ENCODE measurements at places on chromosomes 3 and 15. TPM values are rescaled to one million over a fixed set of nuclear protein-coding genes. Genes with fewer than 3 reads are reported as not detected.

The GPR176 gene
- polyA plus RNA-seq: 3.5 TPM

The CLDN11 gene
- 1.5 TPM for polyA plus RNA-seq

The CPEB1 gene
- polyA plus RNA-seq: 0.64 TPM

DNA sequence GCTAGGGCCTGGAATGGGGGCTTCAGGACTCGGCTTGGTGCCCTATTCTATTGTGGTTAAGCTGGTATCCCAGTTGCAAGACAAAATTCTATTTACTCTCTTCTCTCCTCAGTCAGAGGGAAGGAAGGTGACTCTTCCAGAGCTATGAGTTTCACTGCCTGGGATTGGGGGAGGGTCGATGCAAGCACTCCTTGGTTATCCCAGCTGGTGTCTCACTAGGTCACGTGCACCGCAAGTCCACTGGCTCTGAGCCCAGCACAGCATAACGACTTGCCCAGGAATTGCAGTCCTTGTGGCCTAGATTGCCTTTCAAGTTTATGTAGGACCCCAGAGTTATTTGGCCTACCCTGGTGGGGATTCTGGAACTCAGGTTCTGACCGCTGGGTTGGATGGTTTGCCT is 958.8 kb downstream of the IGSF11 start:
- H3K36me3 ChIP-seq: no peaks in the 10 kb centered on the region
- no peak for DNase-seq
- H3K27ac ChIP-seq: no peak overlapping the region
- no peak overlapping the region for H3K4me3 ChIP-seq
- no peaks in the 10 kb centered on the region for H3K4me1 ChIP-seq

The PARP6 gene
- polyA plus RNA-seq: 125 TPM

DNA sequence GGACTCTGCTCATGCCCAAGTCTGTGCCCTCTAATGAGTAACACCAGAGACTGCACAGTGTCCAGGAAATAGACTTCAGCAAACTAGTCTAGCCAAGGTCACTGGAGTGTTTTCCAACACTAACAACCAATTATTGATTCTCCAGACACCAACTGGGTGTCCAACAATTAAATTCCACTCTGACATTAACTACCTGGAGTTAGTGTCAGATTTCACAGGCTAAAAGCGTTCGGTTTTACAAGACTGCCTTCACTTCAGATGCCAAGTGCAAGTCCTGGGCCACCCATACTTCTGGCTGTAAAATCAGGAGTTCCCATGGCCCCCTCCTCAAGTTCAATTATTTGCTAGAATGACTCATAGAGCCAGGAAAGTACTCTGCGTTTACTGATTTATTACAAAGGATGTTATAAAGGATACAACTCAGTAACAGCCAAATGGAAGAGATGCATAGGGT is 20.8 kb upstream of the CFAP161 start:
- H3K36me3 ChIP-seq: no peaks in the 10 kb centered on the region
- no peak overlapping the region for H3K27ac ChIP-seq
- no peaks in the 10 kb centered on the region for H3K4me1 ChIP-seq
- DNase-seq: no peak
- peaks cover 4% of the 10 kb centered on the region for H3K27me3 ChIP-seq

DNA sequence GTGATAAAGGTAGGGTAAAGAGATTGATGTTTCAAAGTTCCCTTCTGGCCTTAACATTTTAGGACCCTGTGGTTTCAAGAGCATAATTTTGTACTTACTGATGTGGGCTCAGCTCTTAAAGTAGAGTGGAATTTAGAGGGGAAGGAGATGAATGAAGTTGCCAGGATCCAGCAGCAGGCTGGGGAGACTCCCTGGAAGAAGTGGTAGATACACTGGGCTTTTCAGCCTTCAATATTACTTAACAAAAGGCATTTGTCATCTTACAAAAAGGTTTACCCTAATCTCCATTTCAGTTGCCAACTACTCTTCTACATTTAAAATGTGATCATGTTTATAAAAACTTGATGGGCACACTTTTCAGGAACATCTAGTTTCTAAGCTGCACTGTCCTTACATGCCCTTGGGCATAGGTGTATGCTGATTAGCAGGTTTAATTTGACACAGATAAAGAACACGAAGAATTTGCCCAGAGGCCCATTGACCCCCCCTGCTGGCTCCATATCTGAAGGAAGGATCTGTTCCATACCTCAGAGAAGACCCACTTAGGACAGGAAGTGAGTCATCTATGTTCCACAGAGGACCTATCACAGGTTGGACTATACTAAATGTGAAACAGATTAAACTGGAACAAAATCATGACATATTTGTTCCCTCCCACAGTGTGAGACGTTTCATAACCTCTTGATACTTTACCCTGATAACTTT is 93.0 kb upstream of the LPP start:
- H3K27ac ChIP-seq: peak overlapping the region; percentile 25
- peak; percentile 55 for DNase-seq
- no peaks in the 10 kb centered on the region for H3K36me3 ChIP-seq
- peaks cover 19% of the 10 kb centered on the region for H3K4me1 ChIP-seq
- no peak overlapping the region for H3K4me3 ChIP-seq

The SLC27A2 gene
- 1.4 TPM for polyA plus RNA-seq

DNA sequence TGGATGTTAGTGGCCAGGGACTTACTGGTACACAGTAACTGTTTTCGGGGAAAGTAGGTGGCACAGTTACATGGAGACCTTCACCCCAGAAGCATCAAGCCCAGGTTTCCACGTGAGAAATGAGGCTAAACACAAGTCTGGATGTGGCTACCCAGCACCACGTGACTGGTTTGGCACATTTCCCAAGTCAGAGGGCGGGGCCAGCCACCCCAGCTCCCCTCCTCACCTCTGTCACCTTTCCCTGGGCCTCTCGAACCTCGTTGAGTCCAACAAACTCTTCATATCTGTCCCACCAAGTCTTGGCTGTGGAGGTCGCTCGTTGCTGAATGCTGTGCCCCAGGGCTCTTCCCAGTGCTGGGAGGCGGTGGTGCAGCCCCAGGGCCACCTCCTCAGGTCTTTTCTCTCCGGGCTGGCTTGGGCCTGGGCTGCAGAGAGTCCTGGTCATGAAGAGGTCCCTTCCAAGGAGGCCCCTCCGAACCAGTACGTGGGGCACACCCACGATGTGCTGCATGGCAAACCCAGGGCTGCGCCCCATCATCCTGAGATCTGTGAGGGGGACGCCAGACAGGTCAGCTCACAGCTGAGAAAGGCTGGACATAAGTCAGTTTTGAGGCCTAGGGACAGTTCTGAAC is 4.8 kb upstream of the PLXNB1 start:
- DNase-seq: no peak
- peaks cover 19% of the 10 kb centered on the region for H3K36me3 ChIP-seq
- H3K4me1 ChIP-seq: peaks cover 40% of the 10 kb centered on the region
- H3K27me3 ChIP-seq: peaks cover 8% of the 10 kb centered on the region
- no peak overlapping the region for H3K27ac ChIP-seq
- H3K4me3 ChIP-seq: no peak overlapping the region

The SEC11A gene
- polyA plus RNA-seq: 158 TPM

- H3K27ac ChIP-seq: no peak overlapping the region
- no peak for DNase-seq
- peaks cover 58% of the 10 kb centered on the region for H3K36me3 ChIP-seq
- H3K4me3 ChIP-seq: no peak overlapping the region
Observed at GRCh38 chr3:107800710-107801109, 277.9 kb downstream of the BBX start.

GRCh38 chr3:129107793-129108192 is 13.8 kb downstream of the RAB43 start:
- peaks cover 51% of the 10 kb centered on the region for H3K36me3 ChIP-seq
- H3K4me1 ChIP-seq: peaks cover 4% of the 10 kb centered on the region
- no peak overlapping the region for H3K4me3 ChIP-seq

GRCh38 chr3:129399895-129400357 is 28.5 kb downstream of the EFCAB12 start:
- peaks cover 16% of the 10 kb centered on the region for H3K36me3 ChIP-seq
- peaks cover 11% of the 10 kb centered on the region for H3K4me1 ChIP-seq
- H3K4me3 ChIP-seq: peak overlapping the region; percentile 66
- no peak for DNase-seq
- no peaks in the 10 kb centered on the region for H3K27me3 ChIP-seq

DNA sequence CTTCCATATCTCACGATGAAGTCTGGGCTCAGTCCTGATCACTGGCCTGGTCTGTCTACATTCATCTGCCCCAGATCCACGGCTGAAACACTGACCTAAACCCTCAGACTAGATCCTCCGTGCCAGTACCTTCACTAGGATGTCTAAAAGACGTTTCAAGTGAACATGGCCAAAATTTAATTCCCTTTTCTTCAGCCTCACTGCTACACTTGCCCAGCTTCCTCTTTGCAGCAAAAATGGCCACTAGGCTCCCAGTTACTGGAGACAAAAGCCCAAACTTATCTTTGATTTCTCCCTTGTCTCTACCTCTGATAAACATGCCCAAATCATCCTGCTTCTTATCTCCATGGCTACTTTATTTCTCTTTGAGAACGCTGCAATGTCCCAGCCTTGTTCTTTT is 1.7 kb downstream of the RASSF1 start:
- peaks cover 8% of the 10 kb centered on the region for H3K36me3 ChIP-seq
- H3K27ac ChIP-seq: peak overlapping the region; percentile 19
- peaks cover 66% of the 10 kb centered on the region for H3K4me1 ChIP-seq
- H3K27me3 ChIP-seq: peaks cover 32% of the 10 kb centered on the region
- DNase-seq: no peak
- H3K4me3 ChIP-seq: no peak overlapping the region

The RYR3 gene
- polyA plus RNA-seq: 10.4 TPM

DNA sequence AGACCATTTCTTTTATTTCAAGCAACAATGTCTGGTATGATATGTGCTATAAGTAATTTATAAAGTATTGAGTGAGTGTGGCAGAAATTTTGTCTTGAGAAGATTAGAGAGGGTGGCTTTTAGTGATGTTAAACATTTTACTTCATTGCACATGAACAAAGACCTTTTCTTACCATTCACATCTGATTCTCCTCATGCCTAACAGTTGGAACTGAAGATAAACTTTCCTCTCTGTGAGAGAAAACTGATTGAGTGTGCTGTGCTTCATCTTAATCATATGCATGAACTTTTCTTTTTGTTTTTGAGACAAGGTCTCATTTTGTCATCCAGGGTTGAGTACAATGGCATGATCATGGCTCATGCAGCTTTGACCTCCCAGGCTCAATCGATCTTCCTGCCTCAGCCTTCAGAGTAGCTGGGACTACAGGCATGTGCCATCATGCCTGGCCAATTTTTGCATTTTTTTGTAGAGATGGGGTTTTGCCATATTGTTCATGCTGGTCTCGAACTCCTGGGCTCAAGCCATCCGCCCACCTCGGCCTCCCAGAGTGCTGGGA is 377.7 kb upstream of the GOLIM4 start:
- H3K4me1 ChIP-seq: no peaks in the 10 kb centered on the region
- DNase-seq: no peak
- no peak overlapping the region for H3K4me3 ChIP-seq

DNA sequence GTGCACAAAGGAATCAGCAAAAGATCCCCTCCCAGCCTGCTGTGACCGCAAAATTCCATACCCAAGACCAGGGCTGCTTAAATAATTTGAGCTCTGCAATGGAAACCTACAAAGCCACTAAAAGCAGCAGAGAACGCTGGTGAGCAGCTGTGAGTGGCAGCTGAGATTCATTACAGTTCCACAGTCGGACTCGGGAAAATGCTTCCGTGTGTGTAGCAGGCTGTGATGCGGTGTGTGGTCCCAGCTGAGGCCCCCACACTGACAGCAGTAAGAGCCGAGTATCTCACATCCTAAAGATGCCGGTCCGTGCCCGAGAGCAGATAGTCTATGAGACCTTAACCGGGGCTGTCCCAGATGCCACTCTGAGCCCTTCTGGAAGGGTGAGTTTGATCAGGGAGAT is 37.4 kb downstream of the TM2D3 start:
- no peaks in the 10 kb centered on the region for H3K36me3 ChIP-seq
- no peak for DNase-seq
- H3K27me3 ChIP-seq: no peaks in the 10 kb centered on the region
- H3K27ac ChIP-seq: no peak overlapping the region
- H3K4me1 ChIP-seq: no peaks in the 10 kb centered on the region
- H3K4me3 ChIP-seq: no peak overlapping the region

DNA sequence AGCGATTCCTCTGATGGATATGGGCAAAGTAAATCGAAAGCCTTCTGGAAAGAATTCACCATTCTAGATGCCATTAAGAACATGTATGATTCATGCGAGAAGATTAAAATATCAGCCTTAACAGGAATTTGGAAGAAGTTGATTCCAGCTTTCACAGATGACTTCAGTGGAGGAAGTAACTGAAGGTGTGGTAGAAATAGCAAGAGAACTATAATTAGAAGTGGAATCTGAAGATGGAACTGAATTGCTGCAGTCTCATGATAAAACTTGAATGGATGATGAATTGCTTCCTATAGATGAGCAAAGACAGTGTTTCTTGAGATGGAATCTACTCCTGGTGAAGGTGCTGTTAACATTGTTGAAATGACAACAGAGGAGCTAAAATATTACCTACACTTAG is 30.1 kb upstream of the TBC1D23 start:
- no peaks in the 10 kb centered on the region for H3K4me1 ChIP-seq
- DNase-seq: no peak
- H3K27me3 ChIP-seq: no peaks in the 10 kb centered on the region
- H3K4me3 ChIP-seq: no peak overlapping the region
- H3K36me3 ChIP-seq: no peaks in the 10 kb centered on the region

- H3K4me1 ChIP-seq: peaks cover 13% of the 10 kb centered on the region
- no peak overlapping the region for H3K4me3 ChIP-seq
- no peak overlapping the region for H3K27ac ChIP-seq
- DNase-seq: no peak
- peaks cover 10% of the 10 kb centered on the region for H3K36me3 ChIP-seq
Observed at GRCh38 chr15:85576392-85576791, 196.0 kb downstream of the AKAP13 start.

DNA sequence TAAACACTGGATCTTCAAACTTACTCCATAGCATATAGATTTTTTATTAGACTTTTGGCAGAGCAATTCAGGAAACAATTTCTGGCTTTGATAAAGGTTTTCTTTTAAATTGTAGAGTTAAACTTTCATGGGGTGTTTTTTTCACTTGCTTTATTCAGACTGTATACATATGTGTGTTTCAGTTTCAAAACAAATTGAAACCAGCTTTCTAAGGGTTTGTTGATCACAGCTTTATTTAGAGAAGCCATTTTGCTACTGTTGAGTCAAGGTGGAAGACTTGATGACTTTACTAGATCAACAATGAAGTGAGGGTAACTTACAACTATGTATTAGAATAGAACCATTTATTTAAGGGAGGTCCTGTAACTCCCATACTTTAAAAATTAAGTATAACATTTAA is 6.2 kb downstream of the UBE2E1 start:
- no peak overlapping the region for H3K4me3 ChIP-seq
- DNase-seq: no peak
- no peak overlapping the region for H3K27ac ChIP-seq
- peaks cover 26% of the 10 kb centered on the region for H3K4me1 ChIP-seq
- no peaks in the 10 kb centered on the region for H3K36me3 ChIP-seq
